NCI-H1092 (cell line): ENCODE measurements at places on chromosomes 11 and 22.

GRCh38 chr11:68016904-68017817 is 7.0 kb downstream of the ALDH3B1 start:
- DNase-seq, result no peak

DNA sequence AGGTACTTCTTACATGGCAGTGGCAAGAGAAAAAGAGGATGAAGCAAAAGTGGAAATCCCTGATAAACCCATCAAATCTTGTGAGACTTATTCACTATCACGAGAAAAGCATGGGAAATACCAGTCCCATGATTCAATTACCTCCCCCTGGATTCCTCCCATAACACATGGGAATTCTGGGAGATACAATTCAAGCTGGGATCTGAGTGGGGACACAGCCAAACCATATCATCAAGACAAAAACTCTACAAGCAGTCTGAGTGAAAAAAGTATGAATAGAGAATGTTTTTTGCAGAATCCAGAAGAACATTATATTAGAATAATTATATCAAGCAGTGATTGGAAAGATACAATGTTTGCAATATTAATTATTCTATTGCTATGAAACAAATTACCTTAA is 893.7 kb downstream of the FAM181B start:
- DNase-seq, result no peak

DNA sequence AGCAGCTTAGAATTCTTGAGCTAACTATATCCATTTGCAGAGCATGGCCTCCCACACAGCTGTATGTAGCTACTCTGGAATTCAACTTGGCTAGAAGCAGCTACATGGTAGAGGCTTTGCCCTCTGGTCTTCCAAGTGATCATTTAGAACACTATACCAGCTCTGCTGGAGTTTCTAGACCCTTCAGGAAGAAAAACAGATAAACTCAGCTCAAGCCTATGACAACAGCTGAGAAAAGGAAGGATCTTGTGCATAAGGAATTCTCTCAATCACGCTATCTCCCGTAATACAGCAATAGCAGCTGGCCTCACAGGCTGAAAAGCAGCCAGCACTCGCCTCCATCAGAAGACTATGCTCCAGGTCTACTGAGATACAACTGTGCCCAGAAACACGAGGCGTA is 50.6 kb upstream of the APOA1 start:
- DNase-seq, result no peak

DNA sequence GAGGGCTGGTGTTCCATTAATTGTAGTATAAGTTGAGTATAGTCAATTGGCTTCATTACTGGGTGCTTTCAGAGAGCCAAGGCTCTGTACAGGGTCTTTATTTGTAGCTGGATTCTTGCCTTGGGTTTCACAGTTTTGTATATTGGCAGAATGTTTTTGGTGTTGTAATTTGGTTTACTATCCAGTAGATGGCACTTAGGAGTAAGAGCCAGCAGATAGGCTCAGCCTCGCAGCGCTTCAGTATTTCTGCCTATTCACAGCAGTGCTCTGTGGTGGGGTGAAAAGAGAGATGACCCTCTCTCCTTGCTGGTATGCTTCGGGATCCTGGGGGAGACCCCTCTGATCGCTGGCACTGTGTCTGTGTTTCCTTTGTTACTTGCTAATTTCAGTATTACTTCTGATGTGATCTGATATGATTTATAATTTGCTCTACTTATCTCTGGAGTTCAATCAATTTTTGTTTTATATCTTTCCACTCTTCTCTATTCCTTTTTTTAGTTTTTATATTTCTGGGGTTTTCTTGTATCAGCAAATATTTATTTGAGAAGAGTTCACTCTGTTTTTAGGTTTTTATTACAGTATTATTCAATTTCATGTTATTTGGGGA is 52.2 kb downstream of the ANO5 start:
- DNase-seq, result peak; percentile 31

DNA sequence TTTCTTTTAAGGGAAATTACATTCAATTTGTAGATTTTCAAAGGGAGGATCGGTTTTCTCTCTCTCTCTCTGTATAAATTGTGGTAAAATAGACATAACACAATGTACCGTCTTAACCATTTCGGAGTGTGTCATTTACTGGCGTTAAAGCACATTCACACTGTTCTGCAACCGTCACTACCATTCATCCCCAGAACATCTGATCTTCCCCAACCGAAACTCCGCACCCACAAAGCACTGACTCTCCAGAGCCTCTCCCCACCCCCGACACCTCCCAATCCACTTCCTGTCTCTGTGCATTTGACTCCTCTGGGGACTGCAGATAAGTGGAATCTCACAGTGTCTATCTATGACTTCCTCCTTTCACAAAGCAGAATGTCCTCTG is 15.9 kb upstream of the GRAMD4 start:
- no peak for DNase-seq

DNA sequence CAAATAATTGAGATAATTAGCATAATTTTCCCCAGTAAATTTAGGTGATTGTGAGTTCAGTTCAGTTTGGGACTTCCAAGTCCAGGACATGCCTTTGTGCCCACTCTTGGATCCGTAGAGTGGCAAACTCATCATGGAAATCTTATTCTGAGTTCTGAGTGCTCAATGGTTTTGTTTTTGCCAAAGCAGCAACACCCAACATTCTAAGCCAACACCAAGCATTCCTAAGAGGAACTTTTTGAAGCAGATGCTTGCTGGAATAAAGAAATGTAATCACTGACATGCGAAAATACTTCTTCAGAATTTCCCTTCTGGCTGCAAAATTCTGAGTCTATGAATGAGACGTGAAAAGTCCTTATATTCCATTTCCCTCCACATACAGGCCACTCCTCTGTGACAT is 10.4 kb downstream of the MMP27 start:
- DNase-seq, result no peak

DNA sequence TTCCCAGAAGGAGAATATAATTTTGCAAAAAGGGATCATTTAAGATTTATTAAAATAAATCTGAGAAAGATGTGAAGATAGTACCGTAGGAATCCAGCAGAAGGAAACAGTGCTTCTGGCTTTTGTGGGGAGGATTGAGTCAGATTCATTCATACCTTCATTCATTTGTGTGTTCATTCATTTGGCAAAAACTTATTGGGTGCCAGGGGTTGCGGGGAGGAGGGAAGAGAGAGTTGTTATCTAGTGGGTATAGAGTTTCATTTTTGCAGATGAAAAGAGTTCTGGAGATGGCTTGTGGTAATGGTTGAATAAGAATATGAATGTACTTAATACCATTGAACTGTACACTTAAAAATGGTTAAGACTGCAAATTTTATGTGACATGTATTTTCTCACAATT is 31.1 kb downstream of the BMAL1 start:
- no peak for DNase-seq

GRCh38 chr11:73200256-73200655 is 17.8 kb upstream of the P2RY2 start:
- no peak for DNase-seq

DNA sequence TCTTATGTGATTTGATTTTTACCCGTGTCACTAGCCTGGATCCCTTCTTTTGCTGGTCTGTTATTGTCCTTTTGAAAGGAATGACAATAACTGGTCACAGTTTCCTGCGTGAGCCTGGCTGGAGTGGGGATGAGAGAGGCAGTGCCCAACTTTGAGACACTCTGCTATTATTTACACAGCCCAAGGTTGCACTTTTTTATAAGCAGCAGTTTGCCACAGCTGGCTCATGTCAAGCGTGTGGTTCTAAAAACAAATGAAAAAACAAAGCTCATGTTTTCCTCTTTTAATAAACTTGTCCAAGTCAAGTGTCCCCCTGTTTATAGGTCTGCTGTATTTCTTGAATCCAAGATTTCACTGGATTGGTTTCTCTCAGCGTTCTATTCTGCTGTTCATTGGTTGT is 201.3 kb downstream of the GRIK4 start:
- no peak for DNase-seq

GRCh38 chr22:48445113-48445827 is 1382.4 kb downstream of the BRD1 start:
- no peak for DNase-seq
